ENCODE measurements at places on chromosomes 4 and X.

DNA sequence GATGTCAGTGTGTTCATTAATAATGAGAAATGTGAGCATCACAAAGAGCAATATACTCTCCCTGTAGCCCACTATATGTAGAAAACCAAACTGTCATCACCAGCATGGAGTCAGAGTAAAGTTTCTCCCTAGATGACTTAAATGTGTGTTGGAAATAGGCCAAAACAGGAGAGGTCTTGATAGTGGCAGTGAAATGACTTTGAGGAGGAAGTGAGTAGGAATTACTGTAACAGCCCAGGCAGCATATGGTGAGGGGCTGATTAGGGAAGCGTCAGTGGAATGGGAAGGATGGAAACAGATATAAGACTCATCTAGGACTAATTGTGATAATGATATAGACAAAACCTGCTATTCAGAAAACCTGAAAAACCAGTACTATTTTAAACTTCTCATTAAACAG is 83.9 kb downstream of the ATXN3L start:
- peak; percentile 16 for DNase-seq

GRCh38 chr4:74414149-74414809 is 30.7 kb upstream of the AREG start:
- peak; percentile 10 for DNase-seq

- no peak for DNase-seq
Measured at GRCh38 chr4:8775121-8775520, 96.5 kb downstream of the HMX1 start.

DNA sequence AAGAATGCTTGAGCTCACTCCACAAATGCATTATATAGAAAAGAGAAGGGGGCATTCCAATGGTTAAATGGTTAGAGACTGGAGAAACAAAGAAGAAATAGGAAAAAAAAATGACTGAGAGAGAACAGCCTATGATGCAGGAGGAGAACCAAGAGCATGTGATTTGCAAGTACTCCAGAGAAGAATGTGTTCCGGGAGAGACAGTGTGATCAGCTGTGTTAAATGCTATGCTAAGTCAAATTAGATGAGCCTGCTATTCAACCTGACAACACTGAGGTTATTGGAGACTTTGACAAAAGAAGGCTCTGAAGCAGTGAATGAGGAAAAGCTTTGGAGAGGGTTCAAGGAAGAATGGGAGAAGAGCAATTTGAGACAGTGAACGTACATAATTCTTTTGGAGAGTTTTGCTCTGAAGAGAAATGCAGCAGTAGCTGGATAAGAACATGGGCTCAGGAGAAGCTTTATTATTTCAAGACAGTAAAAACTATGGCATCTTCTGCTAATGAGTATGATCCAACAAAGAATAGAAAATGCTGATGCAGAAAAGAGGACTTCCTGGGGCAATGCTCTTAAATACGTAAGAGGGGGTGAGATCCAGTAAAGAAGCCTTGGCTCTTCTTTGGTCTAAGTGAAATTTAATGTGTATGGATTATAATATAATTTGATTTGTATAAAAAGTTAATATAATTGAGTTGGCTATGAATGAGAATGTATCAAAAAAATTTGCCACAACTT is 66.3 kb downstream of the PPP3CA start:
- no peak for DNase-seq

GRCh38 chr4:147683188-147683591 is 773 bp downstream of the PRMT9 start:
- DNase-seq: peak; percentile 74

DNA sequence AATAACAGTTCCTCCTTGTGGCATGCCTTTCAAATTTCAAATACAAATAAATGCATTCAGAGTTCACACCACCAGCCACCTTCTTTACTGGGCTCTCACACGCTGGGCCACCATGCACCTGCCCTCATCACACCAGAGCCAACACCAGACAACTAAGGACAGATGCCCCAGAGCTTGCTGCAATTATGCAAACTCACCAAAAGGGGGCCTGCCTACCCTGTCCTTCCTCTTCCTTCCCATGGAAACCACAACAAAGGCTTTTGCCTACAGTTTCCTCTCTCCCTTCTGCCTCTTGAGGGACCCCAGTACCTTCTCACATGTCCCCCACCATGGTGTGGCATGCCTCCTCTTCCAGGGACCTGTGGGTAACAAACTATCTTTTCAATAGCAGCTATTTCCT is 1333.9 kb upstream of the TENM3 start:
- DNase-seq: no peak

DNA sequence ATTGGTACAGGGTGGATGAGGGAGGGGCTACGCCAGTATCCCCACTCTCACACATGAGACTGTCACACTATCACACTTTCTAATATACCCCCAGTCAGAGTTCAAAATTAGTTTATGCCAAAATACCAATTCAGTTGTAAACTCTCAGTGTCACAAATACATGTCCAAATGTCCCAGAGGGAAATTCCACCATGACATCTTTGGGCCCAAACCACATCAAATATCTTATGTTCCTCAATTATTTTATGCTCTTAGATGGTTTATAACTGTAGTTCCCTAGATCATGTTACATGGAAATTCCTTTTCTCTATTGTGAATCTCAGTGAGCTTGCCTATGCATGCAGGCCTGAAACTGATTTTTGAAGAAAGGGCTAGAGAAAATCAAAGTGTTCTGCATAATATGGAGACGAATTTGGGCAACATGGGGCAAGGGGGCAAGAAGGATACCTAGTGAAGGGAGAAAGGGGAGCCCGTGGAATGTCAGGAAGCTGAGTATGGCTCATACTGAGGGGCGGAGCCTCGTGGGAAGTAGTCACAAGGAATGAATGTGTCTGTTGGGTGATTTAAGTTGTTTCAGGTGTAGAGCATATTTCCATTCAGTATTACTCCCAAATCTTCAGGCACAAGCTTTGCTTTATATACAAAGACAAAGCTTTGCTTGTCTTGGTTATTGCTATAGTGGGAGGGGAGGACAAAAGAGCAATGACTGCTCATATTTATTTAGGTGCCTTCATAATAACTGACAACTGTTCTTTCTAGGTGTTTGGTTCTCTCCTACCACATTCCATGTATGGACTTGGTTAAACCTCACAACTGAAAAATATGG is 40.8 kb downstream of the CLNK start:
- peak; percentile 51 for DNase-seq

DNA sequence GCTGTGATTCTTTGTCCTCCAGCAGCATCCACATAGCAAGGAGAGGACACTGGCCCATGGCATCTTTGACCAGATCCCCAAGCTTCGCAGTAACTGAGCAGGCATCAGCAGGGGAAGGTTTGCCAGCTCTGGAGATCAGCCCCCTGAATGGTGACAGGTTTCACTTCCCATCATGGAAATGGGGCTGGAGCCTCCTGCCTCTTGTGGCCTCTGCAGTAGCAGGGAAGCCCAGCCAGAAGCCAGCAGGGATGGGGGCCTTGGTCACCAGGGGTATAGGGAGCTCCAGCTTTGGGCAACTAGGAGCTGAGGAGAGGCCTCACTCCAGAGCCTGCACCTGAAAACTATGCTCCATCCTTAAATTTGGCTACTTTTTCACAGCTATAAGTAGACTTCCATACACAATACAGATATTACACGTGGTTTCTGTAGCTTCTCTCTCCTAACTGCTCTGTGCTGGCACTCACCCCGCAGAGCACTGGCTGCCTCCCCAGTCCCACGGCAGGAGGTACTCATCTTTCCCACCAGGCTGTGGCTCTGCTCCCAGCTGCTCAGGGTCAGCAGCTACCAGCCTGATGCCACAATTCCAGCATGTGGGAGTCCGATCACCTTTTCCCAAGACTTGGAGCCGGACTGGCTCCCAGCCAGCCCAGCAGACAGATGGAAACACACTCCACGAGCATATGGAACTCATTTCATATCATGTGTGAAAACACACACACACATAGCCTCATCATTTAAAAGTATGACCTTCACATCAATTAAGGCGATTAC is 2.8 kb downstream of the TMEM271 start:
- DNase-seq: no peak

- DNase-seq: no peak
Measured at GRCh38 chrX:150572206-150572605, 3.8 kb downstream of the MTM1 start.

DNA sequence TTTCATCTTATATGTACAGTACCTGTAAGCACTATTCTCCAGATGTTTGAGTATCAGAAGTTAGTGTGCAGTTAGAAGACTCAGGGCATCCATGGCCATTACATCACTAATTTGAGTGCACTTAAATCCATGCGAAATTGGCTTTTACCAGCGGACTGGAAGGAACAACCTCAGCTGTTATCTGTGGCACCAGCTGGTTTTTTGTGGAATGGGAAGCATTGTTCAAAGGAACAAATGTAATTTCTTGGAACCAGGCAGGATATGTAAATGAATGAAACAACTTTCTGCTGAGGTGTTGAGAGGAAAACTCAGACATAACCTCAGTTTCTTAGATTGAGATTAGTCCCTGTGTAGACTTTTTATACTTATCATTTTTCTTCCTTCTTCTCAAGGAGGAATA is 60.2 kb downstream of the PDGFRA start:
- no peak for DNase-seq

DNA sequence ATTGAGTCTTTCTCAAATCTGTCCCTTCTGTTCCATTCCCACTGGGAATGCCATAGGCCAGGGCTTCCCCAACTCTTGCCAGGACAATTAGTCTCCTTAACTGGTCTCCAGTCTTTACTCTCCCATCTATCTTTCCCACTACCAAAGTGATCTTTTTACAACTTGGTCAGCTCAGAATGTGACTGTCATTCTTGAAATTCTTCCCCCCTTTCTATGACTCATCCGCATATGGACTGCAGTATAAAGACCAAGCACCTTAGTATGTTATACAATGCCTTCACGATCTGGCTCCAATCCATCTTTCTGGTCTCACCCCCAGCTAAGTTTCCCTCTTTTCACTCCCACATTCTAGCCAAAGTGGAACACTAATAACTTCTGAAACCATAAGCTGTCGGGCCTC is 383.8 kb downstream of the OPHN1 start:
- DNase-seq: no peak

GRCh38 chr4:124933521-124933920 is 221.0 kb upstream of the ANKRD50 start:
- DNase-seq: no peak

DNA sequence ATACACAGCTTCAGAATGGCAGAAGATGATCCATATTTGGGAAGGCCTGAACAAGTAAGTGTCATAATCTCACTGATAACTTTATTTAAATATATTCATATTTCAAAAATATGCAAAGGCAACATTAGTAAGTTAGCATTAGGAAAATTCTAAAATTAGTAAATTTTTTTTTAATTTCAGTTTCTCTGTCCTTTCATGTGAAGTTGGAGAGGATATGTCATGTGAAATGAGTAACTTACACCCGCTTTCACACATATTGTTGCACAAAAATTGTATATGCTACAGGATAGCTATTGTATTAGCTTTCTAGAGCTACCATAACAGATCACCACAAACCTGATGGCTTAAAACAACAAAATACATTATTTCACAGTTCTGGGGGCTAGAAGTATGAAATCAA is 24.3 kb downstream of the NFKB1 start:
- peak; percentile 85 for DNase-seq

- DNase-seq: peak; percentile 52
Measured at GRCh38 chr4:177293208-177294033, 16.3 kb upstream of the NEIL3 start.

DNA sequence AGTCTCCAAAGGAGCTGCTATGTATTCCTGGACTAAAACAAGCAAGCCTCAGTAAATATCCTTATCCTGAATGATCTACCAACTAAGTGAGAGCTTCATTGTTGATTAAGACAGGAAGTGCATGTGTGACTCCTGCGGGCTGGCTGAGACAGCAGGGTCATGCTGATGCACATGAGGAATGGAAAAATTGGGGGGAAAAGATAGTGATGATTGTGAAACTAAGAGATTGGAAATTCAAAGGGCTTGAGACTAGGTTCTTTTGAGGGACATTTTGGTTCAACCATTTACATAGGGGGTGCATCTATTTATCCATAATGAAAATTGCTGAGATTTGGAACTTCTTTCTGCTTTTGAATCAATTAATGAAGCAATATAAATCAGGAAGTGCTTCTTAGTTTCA is 61.1 kb upstream of the C1QTNF7 start:
- DNase-seq: peak; percentile 64

GRCh38 chr4:70714079-70714887 is 7.5 kb upstream of the RUFY3 start:
- peak; percentile 82 for DNase-seq

DNA sequence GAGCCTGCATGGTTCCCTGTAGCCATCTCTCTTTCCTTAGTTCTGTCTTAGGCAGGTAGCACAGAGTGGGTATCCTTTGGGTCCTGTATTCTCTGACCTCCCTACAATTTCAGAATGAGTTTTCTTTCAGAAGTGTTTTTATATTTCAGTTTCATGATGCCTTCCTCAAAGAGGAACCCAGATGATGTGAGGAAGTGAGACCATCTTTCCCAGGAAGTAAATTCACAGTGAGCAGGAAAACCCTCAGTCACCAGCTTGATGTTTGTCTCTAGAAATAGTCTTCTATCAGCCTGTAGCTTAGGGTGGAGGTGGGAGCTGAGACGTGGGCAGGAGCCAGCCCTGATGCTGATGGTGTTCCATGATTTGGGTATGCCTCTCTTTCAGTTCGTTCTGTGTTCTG is 16.9 kb downstream of the PLAC1 start:
- DNase-seq: peak; percentile 52

GRCh38 chr4:24880186-24880585 is 32.7 kb downstream of the CCDC149 start:
- peak; percentile 83 for DNase-seq

Data from inflammatory macrophage treated with lipopolysaccharide for 4 hours (primary cell).